NCI-H1436 (cell line): ENCODE measurements at places on chromosomes 5 and 9.

DNA sequence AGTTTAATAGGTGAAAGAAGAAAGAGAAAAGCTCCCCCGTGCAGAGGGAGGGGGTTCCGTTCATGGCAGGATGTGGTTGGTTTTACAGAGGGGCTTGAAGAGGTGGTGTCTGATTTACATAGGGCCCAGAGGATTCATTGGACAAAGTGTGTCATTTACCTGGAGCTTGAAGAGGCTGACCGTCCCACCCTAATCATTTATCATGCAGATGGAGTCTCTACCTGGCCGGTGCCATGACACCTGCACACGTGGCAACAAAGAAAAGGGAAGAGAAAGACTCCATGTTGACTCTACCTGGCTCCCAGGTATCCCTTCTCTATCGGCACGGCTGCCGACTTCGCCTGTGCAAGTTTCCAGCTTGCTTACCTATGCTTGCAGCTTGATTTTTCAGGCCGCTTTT lies 35.3 kb upstream of the PRRC2B start:
- no peak for DNase-seq

DNA sequence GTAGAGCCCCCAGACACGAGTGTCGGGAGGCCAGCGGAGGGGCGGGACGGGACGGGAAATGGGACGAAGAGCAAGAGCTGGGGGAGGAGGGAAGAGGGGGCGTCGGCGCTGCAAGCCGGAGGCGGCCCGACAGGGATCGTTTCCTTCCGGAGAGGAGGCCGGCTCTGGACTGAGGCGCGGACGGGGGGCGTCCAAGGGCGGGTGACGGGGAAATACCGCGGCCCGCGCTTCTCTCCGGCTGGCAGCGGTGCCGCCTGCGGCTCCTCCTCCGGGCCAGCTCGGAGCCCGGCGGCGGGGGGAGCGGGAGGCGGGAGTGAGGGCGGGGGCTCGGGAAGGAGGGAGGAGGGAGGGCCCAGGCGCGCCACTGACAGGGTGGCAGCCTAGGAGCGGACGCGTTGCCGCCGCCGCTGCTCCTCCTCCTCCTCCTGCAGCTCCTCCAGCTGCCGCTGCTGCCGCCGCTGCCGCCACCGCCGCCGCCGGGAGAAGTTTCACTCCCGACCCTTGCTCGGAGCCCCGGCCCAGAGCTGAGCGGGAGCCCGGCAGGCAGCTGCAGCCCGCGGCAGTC lies at the start of gene CHSY3:
Gene CHSY3, plus strand, starts transcription at position 364 of the 565 bp plus-strand sequence.
- peak; percentile 53 for DNase-seq

DNA sequence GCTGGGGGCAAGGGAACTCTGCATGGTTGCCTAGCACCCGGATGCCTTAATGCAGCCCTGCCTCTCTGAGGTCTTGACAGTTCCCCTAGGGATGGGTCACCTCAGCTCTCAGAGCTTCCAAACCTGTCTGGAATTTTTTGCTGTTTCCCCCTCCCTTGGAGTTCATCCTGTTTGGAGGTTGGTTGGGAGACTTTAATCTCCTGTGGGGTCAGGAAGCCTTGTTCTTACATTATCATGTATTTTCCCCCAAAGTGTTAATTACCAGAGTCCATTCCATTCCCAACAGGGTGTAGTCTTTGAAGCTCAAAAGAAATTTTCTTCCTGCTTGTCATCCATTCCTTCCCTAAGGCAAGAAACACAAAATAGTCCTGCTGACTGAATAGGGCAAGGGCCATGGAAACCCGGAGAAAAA lies 150.3 kb upstream of the SPRY4 start:
- DNase-seq: no peak

DNA sequence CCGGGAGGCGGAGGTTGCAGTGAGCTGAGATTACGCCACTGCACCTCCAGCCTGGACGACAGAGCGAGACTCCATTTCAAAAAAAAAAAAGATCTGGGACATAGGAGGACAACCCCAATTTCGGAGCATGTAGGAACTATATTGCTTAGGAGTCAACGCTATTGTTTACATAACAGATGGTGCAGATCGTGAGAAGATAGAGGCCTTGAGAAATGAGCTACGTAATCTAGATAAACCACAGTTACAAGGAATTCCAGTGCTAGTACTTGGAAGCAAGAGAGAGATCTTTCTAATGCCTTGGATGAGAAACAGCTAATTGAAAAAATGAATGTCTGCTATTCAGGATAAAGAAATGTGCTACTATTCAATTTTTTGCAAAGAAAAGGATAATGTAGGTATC lies 20.3 kb downstream of the TBC1D2 start:
- DNase-seq: no peak

DNA sequence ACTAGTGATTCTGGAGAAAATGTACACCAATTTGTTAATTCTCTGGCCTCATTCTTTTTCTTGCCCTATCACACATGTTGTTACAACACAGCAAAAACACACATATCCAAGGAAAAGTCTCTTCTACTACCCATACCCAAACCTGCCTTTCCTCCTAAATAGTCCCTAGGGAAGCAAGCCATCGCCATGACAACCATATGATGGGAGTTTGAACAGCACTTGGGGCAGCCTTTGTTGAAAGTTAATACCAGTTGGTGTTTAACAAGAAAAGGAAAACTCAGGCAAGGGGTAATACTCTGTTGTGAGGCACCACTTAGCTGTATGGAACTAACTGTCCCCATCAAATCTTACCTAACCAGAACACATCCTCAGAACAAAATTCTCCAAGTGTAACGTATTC lies 1.7 kb downstream of the TRPM3 start:
- DNase-seq: no peak

- no peak for DNase-seq
Observed at GRCh38 chr5:54720341-54720740, 202.8 kb downstream of the SNX18 start.

DNA sequence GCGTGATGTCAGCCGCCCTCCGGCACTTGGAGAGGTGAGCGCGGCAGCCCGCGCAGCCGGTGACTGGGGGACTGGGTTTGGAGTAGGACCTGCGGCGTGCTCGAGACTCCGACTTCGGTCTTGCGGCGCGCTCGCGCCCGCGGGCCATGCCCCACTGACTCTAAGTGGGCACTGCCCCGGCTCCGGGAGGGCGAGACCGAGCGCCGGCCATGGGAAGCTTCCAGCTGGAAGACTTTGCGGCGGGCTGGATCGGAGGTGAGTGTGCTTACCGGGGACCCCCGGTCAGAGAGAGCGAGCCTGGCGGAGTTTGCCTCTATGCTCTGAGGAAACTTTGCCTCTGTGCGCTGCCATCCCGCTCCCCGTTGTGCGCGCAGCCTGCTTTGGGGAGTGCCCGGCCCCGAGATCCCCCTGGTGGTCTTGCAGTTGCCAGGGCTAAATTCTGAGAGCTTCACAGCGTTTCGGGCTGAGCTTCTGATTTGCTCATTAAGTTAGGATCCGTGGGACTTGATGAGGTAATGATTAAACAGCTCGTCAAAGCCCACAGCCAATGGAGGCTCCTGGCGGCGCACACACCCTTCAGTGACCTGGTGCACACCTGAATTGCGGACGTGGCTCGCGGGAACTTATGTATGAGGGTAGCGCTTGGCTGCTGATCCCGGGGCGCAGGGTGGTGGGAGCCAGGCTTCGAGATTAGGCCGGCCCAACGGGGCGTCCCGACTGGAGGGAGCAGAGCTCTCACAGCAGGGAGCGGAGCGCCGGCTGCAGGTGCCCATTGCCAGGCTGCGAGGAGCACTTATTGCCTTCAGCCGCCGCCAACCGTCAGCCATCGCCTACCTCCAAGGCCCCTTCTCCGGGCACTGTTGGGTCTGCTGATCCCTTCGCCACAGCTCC lies at the start of gene SLC25A48:
Gene SLC25A48, plus strand, starts transcription at position 25 of the 891 bp plus-strand sequence. Its CDS starts 185 bp downstream, at position 210.
- DNase-seq: peak; percentile 73

DNA sequence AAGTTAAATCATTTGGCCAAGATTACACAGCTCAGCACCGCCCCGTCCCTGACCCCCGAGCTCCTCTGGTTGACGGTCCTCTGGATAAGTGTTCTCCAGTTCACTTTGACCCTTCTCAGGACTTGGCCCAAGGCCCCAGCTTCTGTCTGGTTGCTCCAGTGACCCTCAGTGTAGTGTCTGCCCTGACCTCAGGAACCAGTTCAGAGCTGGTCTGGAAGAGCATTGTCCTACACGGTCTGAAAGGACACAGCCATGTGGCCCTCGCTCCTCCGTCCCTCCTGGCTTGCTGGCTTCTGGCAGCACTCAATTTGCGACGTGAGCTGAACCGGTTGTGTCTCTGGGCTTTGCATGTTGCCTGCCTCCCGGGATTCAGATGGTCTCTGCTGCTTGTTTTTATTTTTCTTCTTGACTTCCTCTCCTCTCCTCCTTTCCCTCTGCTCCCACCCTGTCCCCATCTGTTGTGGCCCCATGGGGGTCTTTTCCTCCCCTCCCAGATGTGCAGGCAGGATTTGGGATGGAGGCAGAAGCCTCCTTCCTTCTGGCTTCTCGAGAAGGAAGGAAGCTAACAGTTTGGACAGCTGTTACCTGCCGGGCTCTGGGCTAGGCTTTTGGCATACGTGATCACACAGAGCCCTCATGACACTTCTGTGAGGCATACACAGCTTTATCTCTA lies 72.0 kb downstream of the PPARGC1B start:
- no peak for DNase-seq
